H1 (cell line): ENCODE measurements at places on chromosomes 13 and 19. TPM values are rescaled to one million over a fixed set of nuclear protein-coding genes. Genes with fewer than 3 reads are reported as not detected.
A peak's percentile ranks its signal among the peaks of the same experiment; 100 is the strongest.

The AP1M2 gene
- polyA plus RNA-seq, result 161 and 205 TPM in 2 replicates

The CLEC17A gene
- not detected in 2 replicates for polyA plus RNA-seq

- no peak for DNase-seq
Observed at GRCh38 chr13:105806628-105806920, 728.9 kb downstream of the EFNB2 start.

DNA sequence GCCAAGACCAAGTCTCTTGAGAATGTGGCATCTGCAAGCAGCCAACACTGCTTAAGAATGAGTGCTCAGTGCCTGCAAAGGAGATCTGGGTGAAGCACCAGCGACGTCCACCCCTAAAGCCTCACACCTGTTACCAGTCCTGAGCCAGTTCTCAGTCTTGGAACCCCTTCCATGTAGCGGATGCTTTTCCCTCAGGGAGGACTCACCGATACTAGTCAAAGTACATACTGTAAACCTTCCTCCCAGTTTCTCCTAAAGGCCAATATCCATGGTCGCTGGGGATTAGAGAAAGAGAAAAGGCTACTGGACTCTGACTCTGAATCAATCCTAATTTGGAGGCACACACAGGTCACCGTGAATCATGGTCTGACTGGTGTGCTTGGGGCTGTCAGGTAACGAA is 4.2 kb upstream of the PTPRH start:
- DNase-seq, result no peak

DNA sequence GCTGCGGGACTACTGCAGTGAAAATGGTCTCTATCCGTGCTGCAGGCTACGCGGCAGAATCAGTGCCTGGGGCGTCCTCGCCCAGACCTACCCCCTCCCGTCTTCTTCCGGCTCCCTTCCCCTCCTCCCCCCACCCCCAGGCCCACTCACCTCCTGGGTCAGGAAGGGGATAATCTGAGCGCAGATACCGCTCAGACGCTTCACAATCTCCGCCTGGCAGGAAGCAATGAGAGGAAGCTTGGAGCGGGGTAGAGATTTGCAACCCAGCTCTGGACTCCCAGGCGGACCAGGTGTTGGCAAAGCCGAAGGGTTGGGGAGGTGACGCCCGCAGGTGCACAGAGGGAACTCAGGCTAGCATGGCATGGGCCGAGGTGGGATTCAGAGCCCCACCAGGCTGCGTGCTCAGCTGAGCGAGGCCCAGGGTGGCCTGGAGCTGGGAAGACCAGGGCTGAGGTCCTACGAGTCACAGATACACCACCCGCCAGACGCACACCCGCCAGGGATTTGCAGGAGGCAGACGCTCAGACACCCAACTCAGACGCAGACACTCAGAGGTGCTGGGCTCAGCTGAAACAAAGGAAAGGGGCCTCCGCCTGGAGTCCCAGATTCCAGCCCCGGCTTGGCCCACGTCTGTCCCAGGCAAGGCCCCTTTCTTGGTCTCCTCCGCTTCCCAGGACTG is 4.1 kb downstream of the TLE2 start:
- DNase-seq, result peak; percentile 67

GRCh38 chr13:49733181-49733951 is 42.1 kb upstream of the EBPL start:
- DNase-seq, result no peak

- DNase-seq, result no peak
Observed at GRCh38 chr13:66842766-66843165, 387.4 kb downstream of the PCDH9 start.

DNA sequence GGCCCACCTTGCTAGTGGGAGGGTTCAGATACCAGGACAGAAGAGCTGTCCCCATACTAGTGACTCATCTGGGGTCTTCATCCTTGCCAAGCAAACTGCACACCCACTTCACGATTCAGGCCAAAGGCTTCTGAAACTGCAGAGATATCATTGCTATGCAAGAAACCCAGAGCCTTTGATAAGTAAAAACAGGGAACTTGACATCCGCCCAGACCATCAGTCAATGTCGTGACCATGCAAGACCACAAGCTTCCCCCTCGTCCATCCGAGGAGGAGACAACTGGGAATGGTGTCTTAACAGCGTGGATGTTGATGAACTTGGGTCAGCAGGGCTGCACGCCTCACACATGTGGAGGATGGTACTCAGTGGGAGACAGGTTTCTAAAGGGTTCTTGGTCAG is 58.0 kb downstream of the ABCC4 start:
- DNase-seq, result no peak

The OR7C1 gene
- not detected in 2 replicates for polyA plus RNA-seq
